ENCODE measurements at places on chromosomes 5 and 9.

- H3K36me3 ChIP-seq: no peaks in the 10 kb centered on the region
- DNase-seq: no peak
- H3K4me3 ChIP-seq: no peak overlapping the region
- no peak overlapping the region for H3K27ac ChIP-seq
These were observed 369.0 kb downstream of the ARHGEF28 start for GRCh38 chr5:73994963-73995362.

DNA sequence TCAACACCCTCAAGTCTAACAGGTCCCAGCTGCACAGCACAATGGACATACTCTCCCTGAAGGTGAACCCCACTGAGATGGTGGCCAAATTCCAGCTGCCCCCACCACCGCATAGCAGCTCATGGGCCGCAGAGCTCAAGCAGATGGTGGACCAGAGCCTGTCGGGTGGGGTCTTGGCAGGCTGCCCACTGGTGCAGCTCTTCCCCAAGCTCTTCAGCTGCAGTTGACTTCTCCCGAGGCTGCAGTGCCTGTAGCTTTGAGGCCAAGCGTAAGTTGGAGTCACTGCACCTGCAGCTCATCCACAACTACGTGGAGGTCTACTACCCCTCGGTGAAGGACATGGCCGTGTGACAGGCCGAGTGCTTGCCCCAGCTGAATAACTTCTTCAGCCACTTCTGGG lies 56.6 kb upstream of the SPTLC1 start:
- DNase-seq: no peak
- no peak overlapping the region for H3K27ac ChIP-seq
- no peaks in the 10 kb centered on the region for H3K36me3 ChIP-seq
- H3K27me3 ChIP-seq: peaks cover 4% of the 10 kb centered on the region

DNA sequence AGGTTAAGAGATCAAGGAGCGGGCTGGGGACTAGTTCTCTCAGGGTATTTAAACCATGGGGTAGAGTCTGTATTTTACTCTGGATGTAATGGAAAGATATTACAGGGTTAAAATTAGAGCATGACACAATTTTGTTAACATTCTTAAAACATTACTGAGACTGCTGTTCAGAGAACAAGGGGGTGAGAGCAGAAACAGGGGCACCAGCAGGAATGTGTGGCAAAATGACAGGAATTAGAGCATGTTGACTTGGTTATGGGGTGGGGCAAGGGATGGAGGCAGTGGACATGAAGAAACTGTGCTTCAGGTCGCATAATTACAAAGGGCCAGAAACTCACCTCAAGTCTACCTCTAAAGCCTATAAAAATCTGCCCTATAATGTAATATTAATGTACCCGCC lies 75.0 kb downstream of the TMEM232 start:
- H3K27ac ChIP-seq: no peak overlapping the region
- no peaks in the 10 kb centered on the region for H3K4me1 ChIP-seq
- H3K36me3 ChIP-seq: no peaks in the 10 kb centered on the region
- DNase-seq: no peak
- no peaks in the 10 kb centered on the region for H3K27me3 ChIP-seq

- H3K36me3 ChIP-seq: no peaks in the 10 kb centered on the region
- peak overlapping the region; percentile 63 for H3K4me3 ChIP-seq
- H3K27me3 ChIP-seq: no peaks in the 10 kb centered on the region
- peaks cover 19% of the 10 kb centered on the region for H3K4me1 ChIP-seq
These were observed 1.7 kb downstream of the PPARGC1B start for GRCh38 chr5:149731617-149732323.

DNA sequence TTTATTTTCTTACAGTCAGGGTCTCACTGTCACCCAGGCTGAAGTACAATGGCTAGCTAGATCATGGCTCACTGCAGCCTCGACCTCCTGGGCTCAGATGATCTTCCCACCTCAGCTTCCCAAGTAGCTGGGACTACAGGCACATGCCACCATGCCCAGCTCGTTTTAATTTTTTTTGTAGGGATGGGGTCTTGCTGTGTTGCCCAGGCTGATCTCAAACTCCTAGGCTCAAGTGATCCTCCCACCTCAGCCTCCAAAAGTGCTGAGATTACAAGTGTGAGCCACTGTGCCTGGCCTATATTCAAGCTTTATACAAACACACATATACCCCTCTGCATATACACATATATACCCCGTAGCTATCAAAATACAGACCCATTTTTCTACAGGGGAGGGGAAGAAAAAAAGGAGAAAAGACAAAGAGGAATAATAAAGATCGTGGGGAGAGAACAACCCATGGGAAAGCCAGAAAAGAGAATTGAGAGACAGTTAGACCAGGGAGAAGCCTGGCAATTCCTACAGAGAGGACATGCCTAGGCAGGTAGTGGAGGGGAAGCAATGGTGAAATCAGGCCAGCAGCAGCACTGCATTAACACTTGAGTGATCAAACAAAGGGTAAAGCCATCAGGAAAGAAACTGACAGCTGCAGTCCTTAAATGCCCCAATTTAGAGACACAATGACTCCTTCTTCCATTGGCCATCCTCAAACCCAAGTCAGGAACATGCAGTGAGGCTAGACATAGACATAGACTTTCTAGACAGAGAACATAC lies 102.7 kb downstream of the EFNA5 start:
- no peaks in the 10 kb centered on the region for H3K36me3 ChIP-seq
- DNase-seq: no peak
- peaks cover 2% of the 10 kb centered on the region for H3K27me3 ChIP-seq
- H3K4me3 ChIP-seq: no peak overlapping the region
- peaks cover 14% of the 10 kb centered on the region for H3K4me1 ChIP-seq

DNA sequence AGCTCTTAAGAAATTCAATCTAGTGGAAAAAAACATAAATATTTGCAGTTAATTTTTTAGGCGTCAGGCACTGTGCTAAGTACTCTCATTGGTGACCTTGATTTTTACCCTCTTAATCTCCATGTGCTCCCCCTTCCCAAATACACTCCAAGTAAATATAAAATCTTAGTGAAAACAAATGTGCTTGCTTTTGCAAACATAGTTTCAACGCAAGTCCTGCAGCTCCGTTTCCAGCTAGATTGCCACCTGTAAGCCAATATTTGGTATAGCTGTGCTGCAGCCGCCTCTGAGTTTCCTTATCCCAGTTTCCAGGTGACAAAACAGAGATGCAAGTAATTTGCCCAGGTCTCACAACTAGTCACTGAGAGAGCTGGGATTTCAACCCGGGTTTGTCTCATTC lies 1.9 kb upstream of the MTMR12 start:
- no peaks in the 10 kb centered on the region for H3K27me3 ChIP-seq
- no peaks in the 10 kb centered on the region for H3K36me3 ChIP-seq
- peaks cover 23% of the 10 kb centered on the region for H3K4me1 ChIP-seq
- no peak overlapping the region for H3K27ac ChIP-seq
- no peak for DNase-seq
- no peak overlapping the region for H3K4me3 ChIP-seq

GRCh38 chr5:145983446-145983845 lies 47.1 kb downstream of the SH3RF2 start:
- H3K4me3 ChIP-seq: no peak overlapping the region
- no peak overlapping the region for H3K27ac ChIP-seq
- no peak for DNase-seq
- no peaks in the 10 kb centered on the region for H3K4me1 ChIP-seq

DNA sequence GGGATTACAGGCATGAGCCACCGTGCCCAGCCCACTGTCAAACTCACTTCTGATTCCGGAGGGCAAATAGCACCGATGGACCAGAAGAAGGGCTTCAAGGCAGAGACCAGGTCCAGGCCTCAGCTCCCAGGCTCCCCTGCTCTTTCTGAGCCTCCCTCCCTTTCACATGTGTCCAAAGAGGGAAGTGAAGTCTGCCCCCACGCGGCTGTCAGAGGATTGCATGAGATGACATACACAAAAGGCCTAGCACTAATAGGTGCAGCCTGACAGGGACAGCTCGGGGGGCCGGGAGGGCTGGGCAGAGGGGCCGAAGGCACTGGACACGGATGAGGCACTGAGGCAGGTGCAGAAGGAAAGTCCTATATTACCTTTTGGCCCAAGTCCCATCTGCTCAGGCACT lies 16.1 kb downstream of the FBP1 start:
- no peaks in the 10 kb centered on the region for H3K4me1 ChIP-seq
- H3K27ac ChIP-seq: no peak overlapping the region
- H3K36me3 ChIP-seq: no peaks in the 10 kb centered on the region
- H3K4me3 ChIP-seq: no peak overlapping the region

DNA sequence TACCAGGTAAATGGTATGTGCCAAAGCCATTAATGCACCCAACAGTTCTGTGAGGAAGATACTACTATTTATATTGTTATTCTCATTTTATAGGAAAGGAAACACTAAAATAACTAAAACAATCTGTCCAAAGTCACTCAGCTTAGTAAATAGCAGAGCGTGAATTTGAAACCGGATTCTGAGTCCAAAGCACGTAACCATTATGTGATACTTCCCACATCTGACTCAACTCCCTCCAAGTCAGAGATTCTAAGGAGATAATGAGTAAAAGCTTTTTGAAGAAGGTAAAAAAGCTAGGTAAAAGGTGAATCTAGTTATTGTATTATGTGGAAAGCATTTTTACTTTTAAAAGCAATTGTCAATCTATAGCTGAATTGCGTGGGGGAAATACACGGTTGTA lies 208.9 kb downstream of the PBX3 start:
- H3K36me3 ChIP-seq: no peaks in the 10 kb centered on the region
- no peak overlapping the region for H3K4me3 ChIP-seq

DNA sequence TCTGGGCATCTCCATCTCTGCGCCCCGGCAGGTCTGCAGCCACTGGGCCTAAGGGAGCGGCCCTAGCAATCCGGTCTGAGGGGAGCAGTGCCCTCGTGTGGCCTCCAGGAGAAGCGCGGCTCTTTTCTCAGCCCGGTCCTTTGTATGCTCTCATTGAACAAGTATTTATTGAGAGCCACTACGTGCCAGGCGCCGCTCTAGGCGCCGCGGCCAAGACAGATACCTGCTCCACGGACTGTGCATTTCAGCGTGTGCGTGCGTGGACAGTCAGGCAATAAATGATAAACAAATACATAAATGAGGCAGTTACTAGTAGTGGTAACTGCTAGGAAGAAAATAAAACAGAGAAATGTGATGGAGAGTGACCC lies 2.3 kb upstream of the SLC4A9 start:
- peak; percentile 65 for DNase-seq
- H3K27ac ChIP-seq: no peak overlapping the region
- H3K4me1 ChIP-seq: peaks cover 10% of the 10 kb centered on the region
- H3K27me3 ChIP-seq: no peaks in the 10 kb centered on the region
- no peak overlapping the region for H3K4me3 ChIP-seq

DNA sequence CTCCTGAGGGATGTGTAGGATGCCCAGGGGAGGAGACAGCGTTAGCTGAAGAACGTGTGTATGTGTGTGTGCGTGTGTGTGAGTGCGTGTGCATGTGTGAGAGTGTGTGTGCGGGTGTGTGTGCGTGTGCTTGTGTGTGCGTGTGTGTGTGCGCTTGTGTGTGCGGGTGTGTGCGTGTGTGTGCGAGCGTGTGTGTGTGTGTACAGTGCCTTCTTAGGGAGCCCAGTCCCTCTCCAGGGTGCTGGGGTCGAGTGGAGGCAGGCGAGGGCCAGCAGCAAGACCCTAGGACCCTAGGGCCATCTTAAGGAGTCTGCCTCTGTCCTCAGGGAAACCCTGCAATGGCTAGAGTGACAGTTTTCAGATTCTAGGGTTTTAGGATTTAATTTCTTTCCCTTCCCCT lies 26.0 kb upstream of the STXBP1 start:
- DNase-seq: no peak
- no peak overlapping the region for H3K4me3 ChIP-seq
- peaks cover 8% of the 10 kb centered on the region for H3K27me3 ChIP-seq
- no peaks in the 10 kb centered on the region for H3K4me1 ChIP-seq

DNA sequence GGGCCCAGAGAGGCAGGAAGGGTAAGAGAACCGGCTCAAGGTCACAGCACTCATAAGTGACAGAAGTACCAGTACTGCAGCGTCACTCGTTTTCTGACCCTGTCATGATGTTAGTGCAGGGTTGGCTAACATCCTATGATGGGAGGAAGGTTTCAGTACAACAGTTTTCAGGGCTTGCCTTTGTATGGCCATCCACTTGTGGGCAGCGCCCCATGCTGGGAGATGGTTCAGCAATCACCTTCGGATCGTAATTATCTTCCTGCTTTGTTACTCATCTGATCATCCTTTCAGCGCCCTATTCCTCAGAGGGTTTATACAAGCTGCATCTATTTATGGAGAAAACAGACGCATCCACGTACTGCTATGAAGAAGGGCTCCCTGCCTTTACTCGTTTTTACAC lies 2.4 kb downstream of the MAP1B start:
- peaks cover 33% of the 10 kb centered on the region for H3K27me3 ChIP-seq
- DNase-seq: no peak
- H3K36me3 ChIP-seq: no peaks in the 10 kb centered on the region
- peaks cover 8% of the 10 kb centered on the region for H3K4me1 ChIP-seq
- no peak overlapping the region for H3K4me3 ChIP-seq

GRCh38 chr5:158801893-158802292 lies 297.8 kb downstream of the EBF1 start:
- no peaks in the 10 kb centered on the region for H3K4me1 ChIP-seq
- no peak for DNase-seq
- no peaks in the 10 kb centered on the region for H3K36me3 ChIP-seq
- H3K27me3 ChIP-seq: no peaks in the 10 kb centered on the region
- H3K27ac ChIP-seq: no peak overlapping the region

- no peak overlapping the region for H3K4me3 ChIP-seq
- no peaks in the 10 kb centered on the region for H3K36me3 ChIP-seq
- H3K27ac ChIP-seq: no peak overlapping the region
These were observed 83.3 kb downstream of the DAPK1 start for GRCh38 chr9:87580941-87581438.

DNA sequence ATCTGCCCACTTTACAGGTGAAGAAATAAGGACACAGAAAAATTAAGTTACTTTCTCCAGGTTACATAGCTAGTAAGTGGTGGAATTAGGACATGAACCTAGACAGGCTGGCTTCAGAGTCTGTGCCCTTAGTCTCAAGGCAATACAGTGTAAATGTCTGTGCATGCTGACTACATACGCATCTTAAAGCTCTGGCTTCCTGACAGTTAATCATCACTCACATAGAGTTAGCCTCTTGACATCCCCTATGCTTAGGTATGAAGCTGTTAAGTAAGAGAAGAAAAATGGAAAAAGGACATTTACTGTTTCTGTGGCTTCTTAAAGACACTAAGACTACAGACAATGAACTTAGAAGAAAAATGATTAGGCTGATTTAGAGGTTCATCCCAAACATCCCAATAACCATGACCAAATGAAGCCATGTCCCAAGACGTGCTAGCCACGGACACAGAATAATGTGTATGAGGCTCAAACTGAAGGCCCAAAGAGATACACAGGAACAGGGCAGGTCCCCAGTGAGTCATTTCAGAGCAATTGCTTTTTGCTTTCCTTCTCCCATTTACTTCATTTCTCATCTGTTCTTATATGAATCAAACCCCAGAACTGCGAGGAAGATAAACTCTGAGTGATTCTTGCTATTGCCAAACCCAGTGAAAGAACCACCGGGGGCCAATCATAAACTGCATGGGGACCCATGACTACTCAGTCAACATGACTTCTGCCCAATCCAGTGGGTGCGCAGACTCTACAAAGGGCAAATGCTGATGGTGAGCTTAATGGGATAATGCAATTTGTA lies 100.0 kb upstream of the IFNK start:
- DNase-seq: no peak
- H3K4me3 ChIP-seq: no peak overlapping the region
- no peaks in the 10 kb centered on the region for H3K36me3 ChIP-seq
- H3K4me1 ChIP-seq: no peaks in the 10 kb centered on the region
- H3K27me3 ChIP-seq: no peaks in the 10 kb centered on the region
- no peak overlapping the region for H3K27ac ChIP-seq

- H3K4me1 ChIP-seq: no peaks in the 10 kb centered on the region
- no peak overlapping the region for H3K4me3 ChIP-seq
- DNase-seq: no peak
- H3K27ac ChIP-seq: no peak overlapping the region
These were observed 59.5 kb downstream of the MVB12B start for GRCh38 chr9:126386088-126386487.

Data from CD4-positive, CD25-positive, alpha-beta regulatory T cell (primary cell).